ENCODE measurements at places on chromosomes 12 and 14.

DNA sequence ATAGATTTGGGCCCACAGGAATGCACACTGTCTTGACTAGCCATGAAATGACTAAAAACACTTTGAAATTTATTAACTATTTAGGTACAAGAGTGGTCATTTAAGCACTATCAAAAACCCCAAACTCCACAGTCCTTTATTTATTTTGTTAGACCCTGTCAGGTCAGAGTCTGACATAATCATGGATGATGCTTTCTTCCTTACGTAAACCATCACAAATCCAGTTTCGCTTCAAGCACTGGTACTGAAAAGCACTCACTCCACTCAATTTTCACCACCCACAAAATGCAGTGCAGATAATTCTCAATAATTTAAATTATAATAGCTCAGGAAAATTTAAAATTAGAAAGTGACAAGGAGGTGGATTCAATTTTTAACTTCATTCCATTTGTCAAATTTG lies 25.8 kb downstream of the PPP2R5E start:
- no peak for DNase-seq

DNA sequence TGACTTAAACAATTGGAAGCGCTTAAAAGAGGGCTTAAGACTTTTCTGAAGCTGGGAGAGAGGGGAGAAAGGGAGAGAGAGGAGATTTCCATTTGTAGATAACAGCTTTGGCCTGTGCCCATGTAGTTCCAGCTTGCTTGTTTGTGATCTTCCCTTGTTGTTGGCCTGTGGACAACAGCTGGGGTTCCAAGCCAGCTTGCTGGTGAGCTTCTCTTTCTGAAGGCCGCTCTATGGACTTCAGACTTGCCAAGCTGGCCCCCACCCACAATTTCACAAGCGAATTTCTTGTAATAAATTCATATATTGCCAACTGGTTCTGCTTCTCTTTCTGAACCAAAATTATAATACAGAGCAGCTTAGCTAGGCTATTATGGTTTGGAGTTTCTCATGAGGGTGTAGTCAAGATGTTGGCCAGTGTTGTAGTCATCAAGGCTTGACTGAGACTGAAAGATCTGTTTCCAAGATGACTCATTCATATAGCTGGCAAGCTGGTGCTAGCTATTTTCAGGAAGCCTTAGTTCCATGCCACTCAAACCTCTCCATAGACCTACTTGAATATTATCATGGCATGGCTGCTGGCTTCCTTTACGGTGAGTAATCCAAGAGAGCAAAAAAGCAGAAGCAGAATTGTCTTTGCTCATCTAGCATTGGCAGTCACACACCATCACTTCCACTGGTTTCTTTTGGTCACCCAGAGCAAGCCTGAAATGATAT lies 89.4 kb downstream of the ATP23 start:
- peak; percentile 29 for DNase-seq

DNA sequence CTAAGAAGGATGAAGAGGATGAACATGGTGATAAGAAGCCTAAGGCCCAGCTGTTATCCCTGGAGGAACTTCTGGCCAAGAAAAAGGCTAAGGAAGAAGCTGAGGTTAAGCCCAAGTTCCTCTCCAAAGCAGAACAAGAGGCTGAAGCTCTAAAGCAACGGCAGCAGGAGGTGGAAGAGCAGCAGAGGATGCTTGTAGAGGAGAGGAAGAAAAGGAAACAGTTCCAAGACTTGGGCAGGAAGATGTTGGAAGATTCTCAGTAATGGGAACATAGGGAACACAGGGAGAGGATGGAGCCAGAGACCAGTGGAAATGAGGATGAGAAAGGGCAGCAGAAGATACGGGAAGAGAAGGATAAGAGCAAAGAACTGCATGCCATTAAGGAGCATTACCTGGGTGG lies 27.5 kb upstream of the KRT77 start:
- DNase-seq: no peak

GRCh38 chr14:74840603-74841030 lies 35.3 kb downstream of the PROX2 start:
- no peak for DNase-seq

DNA sequence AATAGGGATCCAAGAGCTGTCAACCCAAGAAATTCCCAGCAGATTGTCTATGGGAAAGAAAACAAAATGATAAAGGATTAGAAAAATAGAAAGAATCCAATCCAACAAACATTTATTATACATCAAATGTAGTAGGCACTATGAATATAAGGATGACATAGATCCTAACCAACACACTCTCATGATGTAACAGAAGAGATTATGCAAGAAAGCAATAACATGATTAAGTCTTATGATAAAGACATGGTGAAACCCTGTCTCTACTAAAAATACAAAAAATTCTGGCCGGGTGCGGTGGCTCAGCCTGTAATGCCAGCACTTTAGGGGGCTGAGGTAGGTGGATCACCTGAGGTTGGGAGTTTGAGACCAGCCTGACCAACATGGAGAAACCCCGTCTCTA lies 2.7 kb downstream of the MED6 start:
- no peak for DNase-seq

- DNase-seq: peak; percentile 57
Observed at GRCh38 chr12:570921-571794, 92.1 kb downstream of the NINJ2 start.

- no peak for DNase-seq
Observed at GRCh38 chr14:30223966-30224365, 296.3 kb upstream of the PRKD1 start.

- no peak for DNase-seq
Observed at GRCh38 chr12:76945867-76946266, 67.0 kb upstream of the CSRP2 start.

DNA sequence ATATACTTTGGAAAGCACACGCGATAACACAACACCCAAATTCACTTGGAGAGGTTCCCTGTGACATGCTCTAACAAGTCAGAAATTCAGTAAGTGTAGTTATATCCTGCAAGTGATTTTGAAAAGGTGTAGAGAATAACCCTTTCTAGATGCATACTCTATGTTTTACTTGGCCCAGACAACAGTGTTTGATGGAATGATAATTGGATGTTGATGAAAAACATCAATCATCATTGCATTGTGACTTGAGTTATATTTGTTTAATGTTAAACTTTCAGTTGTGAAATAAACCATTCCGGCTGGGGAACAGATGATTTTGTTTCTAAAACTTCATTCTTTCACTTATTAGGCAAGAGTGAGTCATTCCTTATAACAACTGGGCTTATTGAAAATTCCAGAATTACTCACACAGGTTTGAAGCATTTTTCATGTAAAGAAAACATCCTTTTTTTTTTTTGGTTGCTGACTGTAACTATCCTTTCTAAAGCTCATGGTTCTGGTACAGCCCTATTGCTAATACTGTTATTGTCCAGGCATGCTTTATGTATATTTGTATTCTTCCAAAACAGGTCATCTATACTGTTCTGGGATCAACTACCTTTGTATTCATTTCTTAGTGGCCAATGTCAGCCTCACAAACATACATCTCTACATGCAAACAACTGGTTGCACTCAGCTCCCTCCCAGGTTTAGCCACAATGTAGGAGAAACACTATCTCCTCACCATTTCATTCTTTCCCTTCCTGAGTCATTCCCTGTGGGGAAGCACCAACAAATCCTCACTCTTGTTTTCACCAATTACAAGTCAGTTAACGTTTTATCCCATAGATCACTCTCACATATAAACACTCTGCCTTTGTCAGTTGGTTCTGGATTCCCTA lies 121.2 kb upstream of the LRIG3 start:
- DNase-seq: peak; percentile 93

DNA sequence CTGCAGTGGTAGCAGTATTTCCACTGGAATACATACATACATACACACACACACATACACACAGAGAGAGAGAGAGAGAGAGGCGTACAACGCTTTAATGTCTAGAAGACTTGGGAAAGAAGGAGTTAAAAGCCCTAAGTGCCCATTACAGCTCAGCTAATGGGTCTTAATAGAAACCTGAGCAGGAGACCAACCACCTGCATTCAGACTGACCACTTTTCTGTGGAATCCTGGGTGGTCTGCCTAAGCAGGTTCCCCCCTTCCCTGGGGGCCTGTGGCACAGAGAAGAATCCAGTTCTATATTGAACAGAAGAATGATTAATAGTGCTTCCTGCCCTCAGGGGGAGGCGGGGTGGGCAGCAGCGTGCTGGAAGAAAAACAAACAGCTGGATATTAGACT lies 312.4 kb upstream of the PRKD1 start:
- no peak for DNase-seq

- no peak for DNase-seq
Observed at GRCh38 chr12:130041983-130042812, 120.1 kb upstream of the FZD10 start.

DNA sequence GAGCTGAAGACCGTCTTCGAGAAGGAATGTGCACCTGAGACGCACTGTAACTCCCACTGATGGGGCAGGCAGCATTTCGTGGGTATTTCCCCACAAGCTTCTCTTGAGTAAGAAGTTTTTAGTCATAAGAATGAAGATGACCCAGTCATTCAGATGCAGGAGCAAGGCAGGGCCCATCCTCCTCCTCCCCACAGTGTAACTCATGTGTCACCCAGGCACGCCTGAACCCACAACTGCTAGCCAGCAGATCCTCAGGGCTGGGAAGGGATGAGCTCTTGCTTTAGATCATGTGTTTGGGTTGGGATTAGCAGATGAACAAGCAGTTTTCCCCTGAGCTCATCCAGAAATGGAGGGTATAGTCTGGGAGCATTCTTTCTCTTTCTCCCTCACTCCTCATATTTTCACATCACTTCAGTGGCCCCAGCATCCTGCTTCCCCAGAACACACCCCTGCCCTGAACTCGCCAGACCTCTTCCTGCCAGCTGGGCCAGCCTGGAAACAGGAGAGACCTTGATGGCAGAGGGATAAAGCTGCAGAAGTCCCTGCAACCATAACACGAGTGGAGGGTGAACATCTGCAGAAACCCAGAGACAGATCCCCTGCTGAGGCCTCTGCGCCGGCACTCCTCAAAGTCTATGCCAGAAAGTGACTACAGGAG lies 73.3 kb downstream of the B4GALNT3 start:
- DNase-seq: peak; percentile 96

DNA sequence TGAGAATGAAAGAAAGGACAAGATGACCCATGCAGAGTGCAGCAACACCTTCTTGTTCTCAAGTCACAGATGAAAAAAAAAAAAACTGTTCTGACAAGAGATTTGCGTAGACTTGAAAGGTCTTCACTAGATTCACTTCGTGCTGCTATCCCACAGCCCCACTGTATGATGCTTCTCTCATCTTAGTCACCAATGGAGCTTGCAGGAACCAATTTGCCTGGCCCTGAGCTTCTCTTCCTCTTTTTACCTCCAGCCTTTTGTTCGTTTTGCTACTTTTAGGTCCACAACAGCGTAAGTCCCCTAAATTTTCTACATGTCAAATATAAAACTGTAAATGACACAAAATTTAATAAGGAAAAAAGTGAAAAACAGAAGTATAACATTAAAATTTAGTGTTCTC lies 107.9 kb upstream of the NAP1L1 start:
- no peak for DNase-seq

DNA sequence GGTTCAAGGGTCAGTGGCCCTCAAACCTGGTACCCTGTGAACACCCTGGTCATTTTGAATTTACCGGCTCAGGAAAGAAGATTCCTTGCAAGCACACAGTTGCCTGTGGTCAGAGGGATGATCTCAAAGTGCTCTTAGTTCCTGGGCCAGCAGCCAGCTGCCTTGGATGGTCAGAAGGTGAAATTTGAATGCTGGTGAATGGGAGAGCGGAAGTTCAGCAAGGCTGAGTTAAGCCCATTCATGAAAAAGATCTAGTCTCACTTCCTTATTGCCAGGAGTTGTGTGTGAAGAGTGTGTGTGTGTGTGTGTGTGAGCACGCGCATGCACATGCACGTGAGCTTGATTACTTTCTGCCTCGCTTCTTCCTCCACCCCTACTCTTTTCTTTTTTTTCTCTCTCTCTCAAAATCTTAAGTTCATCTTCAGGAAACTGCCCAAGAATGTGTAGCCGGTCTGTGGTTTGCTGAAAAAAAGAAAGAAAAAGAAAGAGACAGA lies 155.5 kb upstream of the CCND2 start:
- DNase-seq: no peak

DNA sequence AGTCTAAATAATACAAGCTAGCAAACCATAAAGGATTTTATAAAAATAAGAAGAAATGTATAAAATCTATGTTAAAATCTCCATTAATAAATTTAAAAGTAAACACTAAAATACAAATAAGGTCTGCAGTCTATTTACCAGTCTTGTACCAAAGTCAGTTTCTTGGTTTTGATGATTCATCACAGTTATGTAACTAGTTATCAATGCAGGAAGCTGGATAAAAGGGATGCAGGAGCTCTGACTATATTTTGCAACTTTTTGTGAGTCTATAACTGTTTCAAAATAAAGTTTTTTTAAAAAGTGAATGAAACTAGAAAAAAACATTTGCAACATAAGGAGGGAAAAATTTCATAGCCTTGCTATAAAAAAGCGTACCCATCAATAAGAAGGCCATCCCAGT lies 151.5 kb downstream of the DERA start:
- no peak for DNase-seq

- DNase-seq: no peak
Observed at GRCh38 chr14:100246809-100247428, 8.0 kb downstream of the YY1 start.

DNA sequence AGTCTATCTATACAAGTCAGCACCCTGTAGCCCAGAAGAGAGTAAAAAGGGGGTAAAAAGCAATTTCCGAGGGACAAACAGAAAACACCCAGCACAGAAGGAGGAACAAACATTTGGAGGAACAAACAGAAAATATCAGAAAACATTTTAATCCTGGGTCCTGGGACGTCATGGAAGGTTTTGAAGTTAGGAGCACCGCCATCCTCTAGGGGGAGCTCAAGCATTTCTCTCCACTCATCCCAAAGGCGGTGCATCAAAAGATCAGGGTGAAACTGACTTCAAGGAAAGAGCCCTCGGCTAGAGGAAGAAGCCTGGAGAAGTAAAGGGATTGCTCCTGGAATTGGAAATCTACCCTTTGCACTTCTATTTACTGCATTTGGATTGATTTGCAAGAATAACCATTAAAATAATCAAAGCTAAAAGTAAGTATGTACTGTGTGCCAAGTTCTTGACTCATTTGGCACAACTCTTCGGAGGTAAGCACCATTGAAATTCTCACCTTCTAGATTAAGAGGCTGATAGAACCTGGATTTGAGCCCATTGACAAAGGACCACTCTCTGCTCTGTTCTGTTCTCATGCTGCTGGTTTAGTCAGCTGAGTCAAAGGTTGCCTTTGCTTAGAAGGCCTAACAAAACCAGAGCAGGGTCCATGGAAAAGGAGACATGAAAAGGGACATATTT lies 17.2 kb upstream of the POC1B start:
- DNase-seq: peak; percentile 39

DNA sequence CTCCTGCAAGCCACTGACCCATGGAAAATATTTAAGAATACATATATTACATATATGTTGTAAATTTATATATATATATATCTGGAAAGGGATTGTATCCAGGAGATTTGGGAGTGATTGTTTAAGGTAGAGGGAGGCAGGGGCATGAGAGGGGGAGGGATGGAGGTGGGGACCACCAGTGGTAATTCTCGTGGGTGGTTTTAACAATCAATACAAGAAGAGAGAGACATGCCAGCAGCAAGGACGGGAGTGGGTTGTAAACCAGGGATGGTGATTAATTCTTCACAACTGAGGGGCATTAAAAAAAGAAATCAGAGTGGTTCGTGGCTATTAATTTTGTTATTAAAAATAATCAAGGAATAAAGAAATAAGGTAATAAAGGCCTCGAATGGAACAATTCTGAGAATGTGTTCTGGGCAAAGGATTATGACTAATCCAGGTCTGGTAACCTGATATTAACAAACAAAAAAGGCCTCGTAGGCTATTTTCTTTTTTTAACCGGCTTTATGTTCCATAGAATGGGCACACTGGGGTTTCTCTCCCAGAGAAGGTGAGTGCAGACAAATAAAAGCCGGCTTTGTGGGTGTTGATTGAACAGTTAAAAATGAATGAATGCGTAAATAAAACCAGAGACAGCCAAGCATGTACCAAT lies 8.3 kb upstream of the RTL1 start:
- no peak for DNase-seq
